ENCODE measurements at places on chromosomes 1 and 21.

DNA sequence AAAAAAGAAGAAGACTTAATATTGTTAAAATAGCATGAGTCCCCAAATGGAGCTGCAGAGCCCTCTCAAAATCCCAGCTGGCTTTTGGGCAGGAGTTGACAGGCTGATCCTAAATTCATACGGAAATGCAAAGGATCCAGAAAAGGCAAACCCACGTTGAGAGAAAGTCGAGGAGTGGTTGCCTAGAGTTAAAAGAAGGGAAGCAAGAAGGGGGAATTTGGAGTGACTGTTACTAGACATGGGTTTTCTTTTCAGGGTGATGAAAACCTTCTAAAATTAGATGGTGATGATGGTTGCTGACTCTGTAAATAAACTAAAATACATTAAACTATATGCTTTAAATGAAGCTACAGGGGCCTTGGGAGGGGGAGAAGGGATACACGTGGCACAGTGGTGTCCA lies 1.6 kb downstream of the DNMT3L start:
- no peak for DNase-seq

DNA sequence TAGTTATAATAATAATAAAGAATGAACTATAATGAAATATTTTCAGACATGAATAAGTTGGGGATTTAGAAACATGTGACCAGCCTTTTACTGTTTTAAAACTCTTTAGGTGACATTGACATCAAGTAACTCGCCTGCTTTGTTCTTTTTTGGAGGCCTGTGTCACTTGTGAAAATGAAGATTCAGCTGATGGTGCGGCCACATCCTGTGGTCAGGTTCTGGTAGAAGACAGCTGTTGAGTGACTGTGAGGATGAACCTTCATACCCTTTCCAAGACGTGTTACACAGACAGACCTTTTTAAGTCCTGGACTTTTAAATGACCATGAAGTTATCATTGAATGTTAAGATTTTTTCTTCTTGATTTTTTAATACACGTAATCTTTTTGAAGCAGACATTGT lies 10.3 kb downstream of the UTS2 start:
- DNase-seq = no peak

DNA sequence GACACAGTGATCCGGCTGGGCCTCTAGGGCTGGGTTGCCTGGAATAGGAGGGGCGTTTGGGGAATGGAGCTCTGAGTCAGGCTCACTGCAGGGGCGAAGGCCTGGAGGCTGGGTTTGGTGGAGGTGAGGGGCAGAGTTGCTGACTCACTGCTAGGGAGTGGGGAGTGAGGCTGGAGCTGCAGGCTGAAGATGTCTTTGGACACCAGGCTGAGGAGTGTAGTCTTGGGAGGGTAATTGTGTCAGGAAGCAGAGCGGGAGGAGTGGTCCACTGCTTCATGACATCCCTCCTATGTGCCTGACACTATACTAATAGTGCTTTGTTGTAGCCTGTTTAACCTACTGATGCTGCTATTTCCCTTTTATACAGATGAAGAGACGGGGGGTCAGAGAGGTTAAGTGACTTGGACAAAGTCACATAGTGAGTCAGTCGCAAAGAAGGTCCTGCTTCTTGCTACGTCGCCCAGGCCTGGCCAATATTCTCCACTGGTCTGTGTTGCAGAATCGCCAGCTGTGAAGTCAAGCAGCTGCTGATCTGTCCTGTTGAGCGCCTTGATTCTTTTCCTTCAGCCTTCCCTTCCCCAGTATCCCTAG lies 13.6 kb downstream of the ACTL8 start:
- DNase-seq = no peak

DNA sequence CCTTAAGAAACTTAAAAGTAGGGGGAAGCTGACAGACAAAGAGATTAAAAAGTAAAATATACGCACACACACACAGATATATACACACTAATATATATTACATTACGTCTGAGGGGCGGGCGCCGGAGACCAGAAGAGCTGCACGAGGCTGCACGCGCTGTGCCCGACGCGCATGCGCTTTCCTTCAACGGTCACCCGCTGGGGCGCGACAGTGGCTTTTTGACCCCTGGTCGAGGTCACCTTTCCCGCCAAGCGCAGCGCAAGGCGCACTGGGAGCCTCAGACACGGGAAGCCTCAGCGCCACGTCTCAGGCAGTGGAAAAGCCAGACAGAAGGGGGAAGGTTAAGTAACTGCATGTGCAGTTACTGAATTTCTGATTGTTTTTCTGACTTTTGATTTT lies at the start of gene HORMAD1:
Gene HORMAD1 (minus strand): TSS at position 193 of the 400 bp plus-strand sequence. CDS start 1,390 bp downstream, outside the sequence.
- DNase-seq = no peak

GRCh38 chr1:153541641-153542590 lies 1.2 kb upstream of the S100A5 start:
- no peak for DNase-seq

DNA sequence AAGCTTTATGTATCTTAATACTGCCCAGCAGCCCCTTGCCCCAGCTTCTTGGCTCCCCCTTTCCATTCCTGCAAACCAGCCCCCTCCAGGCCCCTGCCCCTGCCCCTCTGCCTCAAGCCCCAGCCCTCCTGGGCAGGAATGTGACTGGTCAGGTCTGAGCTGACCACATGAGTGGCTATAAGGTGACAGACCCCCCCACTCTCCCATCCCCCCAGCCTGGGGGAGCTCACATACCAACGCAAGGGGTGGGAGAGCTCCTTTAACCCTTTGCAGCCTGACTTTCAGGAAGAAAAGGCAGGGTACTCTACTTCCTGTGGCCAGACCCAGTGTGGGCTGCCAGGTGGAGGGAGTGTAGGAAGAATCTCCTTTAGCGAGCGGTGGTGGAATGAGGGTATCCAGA lies 33.2 kb downstream of the AHDC1 start:
- DNase-seq = no peak

GRCh38 chr1:198167436-198167934 lies 10.7 kb downstream of the NEK7 start:
- DNase-seq = no peak

- DNase-seq = no peak
Measured at GRCh38 chr1:162578071-162578700, 16.7 kb downstream of the UAP1 start.

- DNase-seq = no peak
Measured at GRCh38 chr1:54640863-54641836, at the start of gene MROH7. Gene MROH7, plus strand, starts transcription at chr1:54641786. Its CDS starts 11,141 bp downstream, at chr1:54652927.

DNA sequence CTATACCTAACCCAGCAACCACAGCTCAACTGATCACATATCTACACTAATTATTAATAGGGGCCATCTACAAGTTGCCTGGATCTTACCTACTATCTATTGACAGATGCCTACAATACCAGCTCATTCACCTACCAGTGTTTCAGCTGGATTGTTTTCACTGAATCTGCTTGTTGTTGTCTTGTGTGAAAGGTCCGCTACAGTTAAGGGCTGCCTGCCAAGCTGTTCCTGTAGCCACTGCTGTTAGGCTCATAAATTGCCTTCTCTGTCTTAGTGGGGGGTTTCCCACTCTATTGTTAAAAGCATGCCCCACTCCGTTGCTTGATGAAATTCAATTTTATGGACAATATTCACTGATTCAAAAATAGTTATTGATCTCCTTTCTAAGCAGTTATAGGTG lies 199.7 kb upstream of the TMPRSS15 start:
- no peak for DNase-seq

GRCh38 chr1:157842939-157843338 lies 1.3 kb upstream of the CD5L start:
- no peak for DNase-seq

DNA sequence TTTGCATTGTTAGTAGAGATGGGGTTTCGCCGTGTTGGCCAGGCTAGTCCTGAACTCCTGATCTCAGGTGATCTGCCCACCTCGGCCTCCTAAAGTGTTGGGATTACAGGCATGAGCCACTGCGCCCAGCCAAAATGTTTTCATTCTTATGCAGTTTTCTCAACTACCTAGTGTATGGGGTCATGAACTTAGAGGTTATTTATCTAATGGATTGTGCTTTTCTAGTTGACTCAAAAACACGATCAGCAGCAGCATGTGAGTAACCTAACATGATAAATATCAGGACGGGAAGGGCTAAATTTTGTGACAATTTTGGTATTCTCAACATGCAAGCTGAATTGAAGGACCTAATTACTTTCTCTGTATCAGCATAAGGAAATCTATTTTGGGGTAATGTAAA lies 9.2 kb upstream of the CD84 start:
- DNase-seq = no peak

- no peak for DNase-seq
Measured at GRCh38 chr1:107273515-107273914, 132.7 kb downstream of the NTNG1 start.

- no peak for DNase-seq
Measured at GRCh38 chr1:169112241-169112640, 5.8 kb downstream of the ATP1B1 start.

- no peak for DNase-seq
Measured at GRCh38 chr1:215845234-215845891, 278.3 kb downstream of the KCTD3 start.

DNA sequence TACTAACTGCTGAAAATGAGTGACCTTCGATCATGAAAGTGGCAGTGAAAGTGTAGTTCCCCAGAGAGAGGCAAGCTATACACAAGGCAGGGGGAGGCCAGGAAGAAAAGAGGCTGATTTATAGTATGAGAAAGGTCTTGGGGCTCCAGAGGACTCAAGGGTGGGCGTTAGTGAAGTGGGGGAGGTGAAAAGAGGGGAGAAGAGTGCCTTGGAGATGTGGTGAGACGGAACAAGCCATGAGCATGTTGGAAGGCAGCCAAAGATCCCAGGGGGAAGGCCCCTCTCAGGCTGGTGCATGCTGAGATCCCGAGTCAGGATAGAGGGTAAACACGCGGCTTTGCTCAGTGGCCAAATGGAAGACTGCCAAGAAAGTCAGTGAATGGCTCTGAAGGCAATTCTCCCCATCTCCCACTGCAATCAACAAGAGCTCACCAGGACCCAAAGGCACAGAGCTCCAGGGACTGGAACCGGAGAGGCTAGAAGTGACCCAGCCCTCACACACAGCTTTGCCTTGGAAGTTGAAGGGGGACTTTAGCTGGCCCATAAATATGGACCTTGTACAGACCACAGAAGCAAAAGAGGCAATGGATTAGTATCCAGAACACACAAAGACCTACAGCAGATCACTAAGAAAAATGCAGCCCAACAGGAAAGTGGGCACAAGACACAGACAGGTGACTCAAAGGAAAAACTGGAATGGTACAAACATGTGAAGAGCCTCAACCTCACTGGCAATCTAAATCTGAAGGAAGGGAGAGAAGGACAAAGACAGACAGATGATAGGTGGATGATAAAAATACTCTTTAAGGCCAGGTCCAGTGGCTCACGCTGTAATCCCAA lies 49.6 kb downstream of the HSF2BP start:
- no peak for DNase-seq

- DNase-seq = peak; percentile 60
Measured at GRCh38 chr1:226643177-226643576, 94.6 kb downstream of the STUM start.

- DNase-seq = no peak
Measured at GRCh38 chr1:207754011-207754410, 2.2 kb downstream of the CD46 start.

DNA sequence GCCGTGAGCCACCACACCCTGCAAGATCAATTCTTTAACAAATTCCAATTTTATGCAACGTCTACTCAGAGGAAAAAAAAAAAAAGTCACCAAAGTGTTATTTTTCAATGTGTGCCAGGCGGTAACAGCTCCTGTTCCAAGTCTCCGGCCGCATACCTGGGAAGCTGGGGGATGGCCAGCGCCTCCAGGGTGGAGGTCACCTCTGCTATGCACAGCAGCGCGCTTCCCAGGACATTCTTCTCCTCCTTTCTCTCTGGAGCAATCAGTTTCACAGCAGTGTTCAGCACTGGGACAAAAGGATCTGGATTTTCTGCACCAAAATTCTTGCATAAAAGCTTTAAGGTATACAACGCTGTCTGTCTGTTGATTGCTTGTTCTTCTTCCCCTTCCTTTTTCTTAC lies 34.3 kb downstream of the LGALS8 start:
- DNase-seq = no peak

GRCh38 chr1:235806123-235806522 lies 60.6 kb downstream of the LYST start:
- DNase-seq = no peak

DNA sequence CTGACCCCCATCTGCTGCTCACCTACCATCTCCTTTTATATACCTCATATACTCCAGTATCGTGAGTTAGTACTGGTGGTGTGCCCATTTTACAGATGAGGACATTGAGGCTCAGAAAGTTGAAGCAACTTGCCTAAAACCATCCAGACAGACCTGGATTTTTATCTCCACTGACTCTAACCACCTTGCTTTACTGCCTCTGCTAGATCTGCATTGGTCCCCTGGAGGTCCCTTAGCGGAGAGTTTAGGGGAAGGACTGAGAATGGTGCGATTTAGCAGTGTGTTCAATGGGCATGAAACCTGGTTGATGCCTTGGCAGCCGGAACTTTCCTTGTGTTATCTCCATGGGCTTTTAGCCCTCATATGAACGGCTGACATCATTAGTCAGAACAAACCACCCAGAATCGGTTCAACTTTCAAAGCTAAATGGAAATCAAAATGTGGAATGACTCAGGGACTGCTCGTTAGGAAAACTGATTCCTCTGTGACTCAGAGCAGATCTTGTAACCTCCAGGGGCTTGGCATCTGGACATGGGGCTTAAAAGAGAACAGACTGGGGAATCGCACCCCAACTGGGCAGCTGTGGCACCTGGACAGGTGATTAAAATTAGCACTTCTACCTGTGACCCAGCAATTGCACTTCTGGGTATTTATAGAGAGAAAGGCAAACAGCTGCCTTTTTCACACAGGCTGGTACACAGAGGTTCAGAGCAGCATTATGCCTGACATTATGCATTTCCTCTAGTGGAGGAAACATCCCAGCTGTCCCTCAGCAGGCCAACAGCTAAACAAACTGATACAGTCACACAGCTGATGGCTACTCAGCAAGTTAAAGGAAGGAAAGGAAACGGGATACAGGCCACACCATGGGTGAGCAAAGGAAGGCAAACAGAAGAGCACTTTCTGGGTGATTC lies 25.3 kb downstream of the TMEM51 start:
- DNase-seq = no peak

DNA sequence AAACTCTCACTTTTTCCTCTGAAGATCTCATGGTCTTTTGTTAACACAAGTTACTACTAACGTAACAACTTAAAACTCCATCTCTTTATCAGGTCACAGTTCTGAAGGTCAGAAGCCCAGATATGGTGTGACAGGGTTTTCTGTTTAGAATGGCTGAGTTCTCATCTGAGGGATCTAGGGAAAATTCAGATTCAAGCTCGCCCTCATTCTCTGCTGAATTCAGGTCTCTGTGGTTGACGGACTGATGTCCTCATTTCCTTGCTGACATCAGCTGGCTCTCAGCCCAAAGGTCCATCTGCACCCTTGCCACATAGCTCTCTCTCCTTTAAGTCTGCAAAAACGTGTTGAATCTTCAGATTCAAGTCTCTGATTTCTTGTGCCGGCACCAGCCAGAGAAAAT lies 6.1 kb upstream of the NTPCR start:
- DNase-seq = no peak

DNA sequence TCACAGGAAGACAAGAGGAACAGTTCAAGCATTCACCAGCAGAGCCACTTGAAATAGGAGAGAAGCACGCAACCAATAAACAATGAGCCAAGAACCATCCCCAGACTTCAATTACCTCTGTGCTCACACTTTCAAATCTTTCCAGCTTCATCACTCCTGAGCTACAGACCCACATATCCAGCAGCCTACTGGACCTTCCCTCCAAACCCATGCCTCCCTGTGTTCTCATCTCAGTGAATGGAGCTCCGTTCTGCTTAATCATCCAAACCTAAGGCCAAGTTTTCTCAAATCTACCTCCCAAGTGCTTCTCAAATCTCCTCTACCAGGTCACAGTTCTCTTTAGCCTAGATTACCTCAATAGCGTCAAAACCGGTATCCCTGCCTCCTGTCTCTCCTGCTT lies 3.7 kb downstream of the PEF1 start:
- DNase-seq = no peak

All from stimulated activated CD4-positive, alpha-beta T cell treated with anti-CD3 and anti-CD28 coated beads, Interleukin-15, amount 100 ng/mL, for 1 hour (primary cell).